Mucosa of descending colon (tissue), 3 donors: ENCODE measurements at places on chromosomes 2 and 18. TPM values are rescaled to one million over a fixed set of nuclear protein-coding genes. Genes with fewer than 3 reads are reported as not detected.

- no peak for DNase-seq
These were observed 31.6 kb downstream of the INPP5D start for GRCh38 chr2:233091595-233092375.

DNA sequence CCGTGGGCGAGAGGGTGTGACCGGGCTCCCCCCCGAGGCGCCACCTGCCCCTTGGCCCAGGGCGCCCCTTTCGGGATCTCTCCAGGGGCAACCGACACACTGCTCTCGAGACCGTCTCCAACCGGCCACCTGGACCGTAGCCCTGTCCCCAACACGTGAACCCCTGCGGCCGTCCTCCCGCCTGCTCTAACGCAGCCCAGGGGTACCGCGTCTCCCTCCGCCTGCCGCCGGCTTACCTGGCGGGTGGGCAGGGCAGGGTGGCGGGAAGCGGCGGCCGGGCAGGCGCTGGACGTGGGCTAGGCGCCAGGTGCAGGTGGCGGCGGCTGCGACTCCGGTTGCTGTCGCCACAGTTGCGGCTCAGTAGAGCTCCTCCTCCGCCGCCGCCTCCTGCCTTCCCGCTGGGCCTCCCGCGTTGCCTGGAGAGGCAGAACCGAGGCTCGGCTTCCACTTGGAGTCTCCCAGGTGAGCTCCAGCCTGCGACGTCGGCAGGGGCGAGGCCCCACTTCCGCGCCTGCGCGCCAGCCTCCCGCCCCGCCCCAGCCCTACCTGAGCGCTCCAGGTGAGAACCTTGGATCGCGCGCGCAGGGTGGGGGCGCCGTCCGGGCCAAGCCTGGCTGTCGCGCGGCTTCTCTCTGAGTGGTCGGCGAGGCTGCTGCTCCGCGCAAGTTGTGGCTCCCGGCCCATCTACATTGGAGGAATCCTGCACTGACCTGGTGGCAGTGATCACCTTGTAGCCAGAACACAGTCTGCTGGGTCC lies at the start of gene GALNT3:
Gene GALNT3, minus strand, starts transcription at position 469 of the 757 bp plus-strand sequence. CDS start 23,547 bp downstream, outside the sequence.
- DNase-seq, result peak; percentile 94

DNA sequence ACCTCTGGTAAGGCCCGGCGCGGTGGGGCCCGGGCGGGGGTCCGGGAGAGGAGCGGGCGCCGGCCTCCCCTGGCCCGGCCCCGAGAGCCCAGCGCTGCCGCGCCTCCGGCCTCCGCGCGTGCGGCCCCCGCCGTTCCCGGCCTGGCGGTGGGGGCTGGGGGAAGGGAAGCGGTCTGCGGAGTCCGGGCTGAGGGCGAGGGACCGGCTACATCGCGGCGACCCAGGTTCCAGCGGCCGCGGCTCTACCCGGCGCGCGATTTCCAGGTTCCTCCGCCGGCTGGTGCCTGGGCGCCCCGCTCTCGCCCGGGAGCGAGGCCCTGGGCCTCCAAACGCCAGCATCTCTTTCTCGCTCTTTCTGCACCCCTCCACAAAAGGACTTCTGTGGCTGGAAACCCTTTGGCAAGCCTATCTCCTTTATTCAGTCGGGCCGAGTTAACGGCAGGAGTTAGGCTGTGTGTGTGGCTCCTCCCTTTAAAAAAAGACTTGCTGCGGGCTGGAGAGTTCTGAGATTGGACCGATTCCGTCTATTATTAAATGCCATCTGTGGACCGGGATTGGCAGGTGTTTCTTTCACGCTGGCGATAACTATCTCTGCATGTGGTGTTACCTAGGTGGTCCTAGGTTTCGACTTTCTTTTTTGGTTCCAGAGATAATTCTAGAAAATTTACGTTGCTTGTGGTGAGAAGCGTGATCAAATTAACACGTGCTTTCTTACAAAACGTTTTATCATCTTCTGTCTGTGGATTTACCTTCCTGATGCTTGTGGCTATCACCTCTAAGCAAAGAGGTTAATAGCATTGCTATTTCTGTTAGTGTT lies 592 bp downstream of the ME2 start:
- no peak for DNase-seq

GRCh38 chr2:199757233-199757870 lies 93.6 kb downstream of the FTCDNL1 start:
- no peak for DNase-seq

The DNAJB2 gene
- 61.0 TPM for total RNA-seq

The TMEM185B gene
- 13.6 TPM for total RNA-seq

DNA sequence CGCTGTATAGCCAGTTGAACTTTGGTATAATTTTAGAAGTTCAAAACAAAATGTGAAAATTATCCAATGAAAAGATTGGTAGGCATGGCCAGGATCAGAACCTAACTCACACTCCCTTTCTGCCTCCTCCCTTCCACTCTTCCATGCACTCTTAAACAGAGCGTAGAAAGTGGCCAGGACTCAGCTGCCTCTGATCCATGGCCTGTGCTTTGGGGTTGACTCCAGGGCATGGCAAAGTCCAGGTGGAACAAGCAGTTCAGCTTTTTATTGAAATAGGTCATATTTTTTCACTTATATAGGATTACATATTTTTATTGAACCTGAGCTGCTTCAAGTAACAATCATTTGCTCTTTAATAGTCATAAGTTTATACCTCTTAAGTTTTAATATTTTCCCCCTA lies 26.2 kb downstream of the INPP1 start:
- DNase-seq, result no peak
